ENCODE measurements at places on chromosomes 5 and 9.

- DNase-seq = no peak
Measured at GRCh38 chr9:95268681-95269080, 48.8 kb downstream of the FANCC start.

- DNase-seq = no peak
Measured at GRCh38 chr9:16787724-16788123, 82.7 kb downstream of the BNC2 start.

DNA sequence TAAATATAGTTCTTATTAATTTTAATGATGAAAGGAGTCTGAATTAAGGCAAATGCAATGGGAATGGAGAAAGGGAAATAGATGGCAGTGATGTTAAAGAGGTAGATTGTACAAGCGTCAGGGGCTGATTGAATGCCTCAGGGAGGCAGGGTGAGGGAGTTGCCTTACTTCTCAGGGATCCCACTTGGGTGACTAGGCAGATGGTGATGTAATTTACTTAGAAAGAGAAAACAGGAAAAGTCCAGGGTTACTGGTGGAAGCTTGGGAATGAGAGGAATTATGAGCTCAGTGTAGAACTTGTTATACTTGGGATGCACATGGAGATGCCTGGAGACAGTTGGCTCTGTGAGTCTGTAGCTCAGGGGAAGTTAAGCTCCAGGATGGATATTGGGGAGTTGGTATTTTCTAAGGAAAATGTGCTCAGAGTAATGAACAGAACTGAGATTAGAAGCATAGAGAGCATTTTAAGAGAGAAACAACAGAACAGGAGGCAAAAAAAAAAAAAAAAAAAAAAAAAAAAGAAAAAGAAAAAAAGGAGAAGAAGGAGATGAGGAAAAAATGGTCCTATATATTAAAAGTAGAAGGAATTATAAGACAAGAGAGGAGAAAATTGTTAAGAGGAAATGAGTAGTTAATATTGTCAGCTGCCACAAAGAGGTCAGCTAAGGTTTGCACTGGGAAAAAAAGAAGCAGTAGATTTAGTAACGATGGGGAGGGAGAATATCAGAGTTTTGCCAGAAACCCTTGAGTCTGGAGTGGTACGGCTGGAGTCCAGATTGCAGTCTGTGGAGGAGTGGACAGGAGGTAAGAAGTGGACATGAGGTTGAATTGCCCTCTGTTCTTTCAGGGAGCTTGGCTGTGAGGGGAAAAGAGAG is 88.0 kb upstream of the ELL2 start:
- DNase-seq = no peak

- no peak for DNase-seq
Measured at GRCh38 chr9:25224309-25224708, 453.9 kb downstream of the TUSC1 start.

GRCh38 chr9:97405551-97405950 is 6.3 kb upstream of the TDRD7 start:
- DNase-seq = no peak

DNA sequence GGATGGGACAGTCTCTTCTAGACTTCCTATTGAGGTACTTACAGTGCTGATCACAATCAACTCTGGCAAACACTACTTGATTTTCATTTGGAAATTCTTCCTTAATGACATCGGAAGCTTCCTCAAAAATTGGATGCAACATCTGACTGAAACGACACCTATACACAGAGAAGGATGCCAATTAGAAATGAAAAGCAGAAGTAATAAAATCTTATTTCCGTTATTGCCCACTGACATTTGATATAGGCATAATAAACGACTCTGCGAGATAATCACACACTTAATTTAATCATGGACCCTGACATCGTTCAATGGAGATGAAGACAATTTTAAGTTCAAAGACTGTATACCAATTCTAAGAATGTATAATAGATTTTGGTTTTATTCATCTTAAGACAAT is 46.4 kb downstream of the ERP44 start:
- DNase-seq = no peak

DNA sequence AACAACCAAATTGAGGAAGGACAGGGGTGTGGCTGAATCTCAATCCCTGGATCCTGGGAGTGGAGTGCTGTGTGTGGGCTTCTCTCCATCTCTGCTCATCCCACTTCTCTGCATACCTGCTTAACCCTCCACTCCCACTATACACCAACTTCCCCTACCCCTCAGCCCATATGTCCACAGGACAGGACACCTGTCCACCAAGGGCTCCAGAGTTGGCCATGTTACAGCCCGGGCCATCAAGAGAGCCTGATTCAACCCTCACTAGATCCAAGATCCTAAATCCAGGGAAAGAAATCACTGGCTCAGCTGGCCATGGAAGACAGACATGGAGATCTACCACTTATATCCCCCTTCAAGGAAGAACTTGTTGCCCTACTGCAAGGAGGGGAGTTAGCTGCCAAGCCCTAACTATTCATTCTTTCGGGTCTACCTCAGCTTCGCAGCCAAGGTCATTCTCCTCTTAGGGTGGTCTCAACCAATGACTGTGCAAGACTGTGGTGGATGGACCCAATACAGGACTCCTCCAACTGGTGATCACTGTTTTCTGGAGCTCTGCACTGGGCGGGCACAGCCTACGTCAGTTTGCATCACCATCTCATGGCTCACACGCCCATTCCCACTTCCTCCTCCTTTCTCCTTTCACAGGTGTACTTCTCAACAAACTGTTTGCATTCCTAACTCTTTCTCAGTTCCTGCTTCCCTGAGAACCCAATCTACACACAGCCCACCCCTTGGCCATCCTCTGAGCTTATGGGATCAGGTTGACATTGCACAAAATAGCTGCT is 53.7 kb upstream of the ZBTB43 start:
- no peak for DNase-seq

- no peak for DNase-seq
Measured at GRCh38 chr5:1965925-1966324, 83.2 kb upstream of the IRX4 start.

DNA sequence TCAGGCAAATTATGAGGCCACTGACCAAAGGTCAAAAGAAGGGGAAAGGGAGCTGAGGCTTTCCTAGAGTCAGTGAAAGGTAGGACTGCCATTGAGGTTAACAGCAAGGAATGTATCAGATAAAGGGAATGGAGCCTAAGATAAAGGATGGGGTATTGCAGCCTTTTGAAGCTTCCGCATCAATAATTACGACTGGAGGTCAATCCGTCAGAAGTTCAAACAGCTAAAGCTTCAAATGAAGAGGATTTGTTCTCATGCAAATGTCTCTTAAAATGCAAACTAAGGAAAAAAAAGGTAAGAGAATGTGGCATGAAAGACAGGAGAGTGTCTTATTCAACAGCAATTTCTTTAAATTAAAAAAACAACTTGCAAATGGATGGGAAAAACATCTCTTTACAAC is 341.1 kb upstream of the RGMB start:
- no peak for DNase-seq

DNA sequence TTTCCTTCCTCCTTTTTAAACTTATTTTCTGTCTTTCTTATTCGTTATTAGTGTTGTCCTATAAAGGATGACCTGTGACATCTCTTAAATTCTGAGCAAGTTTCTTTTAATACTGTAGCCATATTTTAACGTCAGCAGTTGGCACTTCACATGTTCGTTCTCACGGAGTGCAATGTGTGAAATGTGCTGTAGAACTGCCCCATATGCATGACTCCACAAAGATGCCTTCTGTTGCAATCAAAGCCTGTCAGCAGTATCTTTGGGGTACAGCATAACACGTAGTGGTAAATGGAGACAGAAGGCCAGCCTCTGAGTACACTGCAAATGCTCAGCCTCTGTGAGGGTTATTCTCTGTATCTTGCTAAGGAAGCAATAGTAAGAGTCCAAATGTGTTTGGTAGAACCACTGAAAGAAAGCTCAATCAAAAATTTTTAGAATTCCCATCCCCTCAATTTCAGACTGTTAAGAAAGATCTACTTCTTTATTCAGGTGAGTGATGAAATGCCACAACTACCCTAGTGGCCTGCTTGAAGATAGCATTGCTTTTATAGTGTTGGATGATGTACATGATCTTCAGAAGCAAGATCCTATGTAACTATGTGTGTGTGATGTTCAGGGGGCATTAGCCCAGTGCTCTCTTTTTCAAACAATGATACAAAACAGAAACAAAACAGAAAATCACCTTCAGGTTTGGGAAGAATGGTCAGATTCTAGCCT is 277.7 kb downstream of the TMEM167A start:
- no peak for DNase-seq

GRCh38 chr5:35046774-35047173 is 975 bp downstream of the AGXT2 start:
- no peak for DNase-seq

DNA sequence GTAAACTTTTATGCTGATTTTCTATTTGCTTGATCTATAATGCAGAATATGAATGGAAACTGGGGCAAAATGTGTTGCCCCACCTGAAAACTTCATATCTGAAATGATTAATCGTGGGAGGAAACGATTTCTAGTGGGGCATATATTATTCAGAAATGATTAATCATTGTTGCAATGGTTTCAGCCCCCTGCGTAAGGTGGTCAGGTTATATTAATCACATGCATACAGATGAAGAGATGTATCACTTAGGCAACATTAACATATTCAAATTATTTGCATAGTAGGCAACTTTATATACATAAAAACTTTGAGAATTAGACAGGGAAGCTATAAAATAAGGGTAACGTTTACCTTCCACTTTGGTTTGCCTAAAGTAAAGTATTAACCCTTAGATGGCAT is 49.8 kb downstream of the LSM11 start:
- DNase-seq = no peak

DNA sequence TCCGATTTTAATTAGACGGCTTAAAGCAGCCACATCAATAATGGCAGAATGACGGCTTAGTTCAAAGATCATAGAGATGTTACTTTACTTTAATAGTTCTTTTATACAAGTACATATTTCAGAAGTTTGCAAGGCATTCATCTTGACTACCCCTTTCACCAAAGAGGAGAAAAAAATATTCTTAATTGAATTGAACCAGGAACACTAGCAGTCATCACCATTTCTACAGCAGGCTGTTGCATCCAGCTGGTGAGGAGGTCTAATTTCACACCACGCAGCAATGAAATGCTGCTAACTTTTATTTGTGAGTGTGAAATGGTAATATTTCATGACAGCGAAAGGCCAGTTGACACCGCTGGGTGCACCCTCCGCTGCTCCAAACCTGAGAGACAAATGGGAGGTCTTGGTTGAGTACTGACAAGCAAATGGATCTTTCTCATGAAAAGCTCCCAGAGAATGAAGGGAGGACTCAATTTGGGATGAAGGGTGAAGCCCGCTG is 322.2 kb downstream of the GLIS3 start:
- DNase-seq = no peak

DNA sequence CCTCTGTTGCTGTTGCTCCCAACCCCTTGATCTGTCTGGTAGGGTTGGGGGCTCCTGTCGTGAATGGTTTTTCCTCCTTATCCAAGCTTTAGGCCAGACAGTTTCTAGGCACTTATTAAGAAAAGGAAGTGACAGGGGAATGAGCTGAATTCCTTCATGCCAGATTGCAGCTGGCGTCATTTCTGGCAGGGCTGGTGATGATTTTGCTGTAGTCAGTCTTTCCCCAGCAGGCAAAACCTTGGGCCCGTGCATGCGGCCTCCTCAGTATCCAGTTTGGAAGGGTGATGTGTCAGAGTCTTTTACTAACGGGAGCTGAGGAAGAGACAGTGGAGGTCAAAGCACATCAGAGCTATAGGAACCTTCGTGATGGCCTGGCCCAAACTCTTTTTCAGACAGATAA is 58.8 kb downstream of the COL27A1 start:
- no peak for DNase-seq

DNA sequence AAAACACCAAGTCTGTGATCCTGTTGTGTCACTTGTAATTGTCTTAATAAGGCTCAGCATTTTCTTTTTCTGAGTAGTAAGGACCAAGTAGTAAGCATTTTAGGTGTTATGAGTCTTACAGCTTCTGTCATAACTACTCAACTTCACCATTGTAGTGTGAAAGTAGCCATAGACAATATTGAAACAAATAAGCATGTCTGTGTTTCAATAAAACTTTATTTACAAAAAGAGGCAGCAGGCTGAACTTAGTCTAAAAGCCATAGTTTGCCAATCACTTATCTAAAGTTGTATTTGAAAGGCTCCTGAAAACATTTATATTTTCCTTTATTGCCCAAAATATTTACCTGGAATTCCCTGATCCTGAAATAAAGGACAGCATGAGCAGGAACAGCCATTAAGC is 796.1 kb downstream of the CDH12 start:
- DNase-seq = no peak

DNA sequence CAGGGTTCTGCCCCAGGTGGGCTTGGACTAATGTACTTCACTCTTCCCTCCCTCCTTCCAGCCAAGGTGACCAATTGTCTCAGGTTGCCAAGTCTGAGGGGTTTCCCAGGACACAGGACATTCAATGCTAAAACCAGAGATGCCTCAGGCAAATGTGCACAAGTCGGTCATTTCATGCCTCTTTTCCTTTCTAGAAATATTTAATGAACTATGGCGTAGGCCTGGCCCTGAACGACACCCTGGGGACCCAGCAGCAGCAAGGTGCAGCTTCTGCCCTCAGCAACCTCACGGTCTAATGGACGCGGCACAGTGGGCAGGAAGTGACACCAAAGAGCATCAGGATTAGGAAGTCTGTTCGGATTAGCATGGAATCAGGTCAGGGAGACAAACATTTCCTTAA is 148.1 kb downstream of the MTX3 start:
- DNase-seq = no peak

DNA sequence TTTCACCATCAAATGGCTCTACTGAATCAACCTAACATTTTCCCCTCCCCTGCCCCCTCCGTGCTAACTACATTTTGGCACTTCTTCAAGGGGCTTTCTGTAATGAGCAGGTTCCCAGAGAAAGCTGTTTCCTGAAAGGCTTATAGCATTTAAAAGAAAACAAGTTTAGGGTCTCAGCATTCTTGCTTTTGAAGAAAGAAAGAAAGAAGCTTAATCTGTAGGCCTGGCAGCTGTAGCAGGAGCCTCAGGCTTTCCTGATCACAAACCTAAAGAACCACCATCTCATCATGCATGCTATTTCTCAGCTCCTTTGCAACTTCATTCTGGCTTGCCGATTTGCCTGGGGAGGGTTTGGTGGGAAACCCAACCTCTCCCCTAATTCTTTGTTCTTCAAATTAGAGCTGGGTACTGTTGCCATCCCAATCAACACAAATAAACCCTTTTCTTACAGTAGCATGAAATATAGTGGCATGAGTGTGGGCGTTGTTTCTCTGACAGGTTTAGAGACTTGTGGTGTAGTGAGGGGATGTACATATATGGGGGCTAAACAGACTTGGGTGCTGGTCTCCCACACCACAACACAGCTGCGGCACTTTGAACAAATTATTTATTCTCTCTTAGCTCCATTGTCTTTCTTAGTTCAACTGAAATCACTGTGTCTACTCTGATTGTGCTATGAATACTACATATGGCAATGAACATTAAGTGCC is 160.5 kb upstream of the TNC start:
- DNase-seq = no peak

- DNase-seq = no peak
Measured at GRCh38 chr9:95087659-95088242, 229.8 kb downstream of the FANCC start.

DNA sequence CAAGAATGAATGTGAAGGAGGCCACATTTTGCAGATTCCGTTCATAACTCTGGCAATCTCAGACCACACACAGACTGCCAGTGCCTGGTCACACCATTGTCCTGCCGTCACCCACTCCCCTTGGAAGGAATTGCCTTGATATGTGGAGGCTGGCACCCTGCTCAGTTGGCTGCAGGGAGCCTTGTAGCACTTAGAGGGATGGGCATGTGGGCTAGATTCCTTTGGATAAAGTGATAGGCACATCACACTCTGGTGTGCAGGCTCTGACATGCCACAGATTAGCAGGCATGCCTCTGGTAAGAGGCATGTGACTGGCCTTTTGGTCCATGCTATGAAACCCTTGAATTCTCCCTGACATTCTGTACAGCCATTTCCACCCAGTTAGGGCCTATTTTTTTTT is 254.6 kb upstream of the PIK3R1 start:
- no peak for DNase-seq

- DNase-seq = no peak
Measured at GRCh38 chr5:160852049-160852448, at the start of gene ATP10B. Gene ATP10B, minus strand, starts transcription at chr5:160852211. Its CDS starts 164,137 bp downstream, at chr5:160688074.
